GM12865 (cell line): ENCODE measurements at places on chromosomes 5 and 9.

GRCh38 chr5:91433861-91434260, 50.7 kb upstream of the ARRDC3 start:
- DNase-seq, result no peak

DNA sequence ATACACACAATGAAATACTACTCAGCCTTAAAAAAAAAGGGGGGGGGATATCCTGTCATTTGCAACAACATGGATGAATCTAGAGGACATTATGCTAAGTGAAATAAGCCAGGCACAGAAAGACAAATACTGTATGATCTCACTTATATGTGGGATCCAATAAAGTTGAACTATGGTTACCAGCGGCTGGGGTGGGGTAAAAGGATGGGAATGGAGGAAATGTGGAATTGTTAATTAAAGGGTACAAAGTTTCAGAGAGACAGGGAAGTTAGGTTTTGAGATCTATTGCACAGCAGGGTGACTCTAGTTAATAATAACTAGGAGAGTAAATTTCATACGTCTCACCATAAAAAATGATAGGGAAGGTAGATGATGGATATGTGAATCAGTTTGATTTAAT, 76.2 kb upstream of the ZNF608 start:
- no peak for DNase-seq

DNA sequence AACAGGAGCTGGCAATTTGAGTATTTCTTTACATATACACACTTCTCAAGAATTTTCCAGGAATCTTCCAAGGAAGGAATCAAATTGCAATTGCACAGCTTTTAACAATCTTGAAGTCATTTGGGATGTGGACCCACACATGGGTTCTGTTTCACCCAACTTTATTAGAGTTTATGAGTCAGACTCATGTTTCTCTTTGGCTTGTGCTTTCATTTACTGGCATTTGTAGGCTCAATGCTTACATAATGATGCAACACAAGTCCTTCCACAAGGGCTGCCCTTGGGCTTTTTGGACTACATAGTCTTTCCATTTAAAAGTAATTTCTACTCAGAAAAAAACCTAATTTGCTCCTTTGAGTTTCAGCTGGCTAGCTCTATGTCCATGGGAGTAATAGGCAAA, 4.6 kb upstream of the CDC37L1 start:
- DNase-seq, result no peak

DNA sequence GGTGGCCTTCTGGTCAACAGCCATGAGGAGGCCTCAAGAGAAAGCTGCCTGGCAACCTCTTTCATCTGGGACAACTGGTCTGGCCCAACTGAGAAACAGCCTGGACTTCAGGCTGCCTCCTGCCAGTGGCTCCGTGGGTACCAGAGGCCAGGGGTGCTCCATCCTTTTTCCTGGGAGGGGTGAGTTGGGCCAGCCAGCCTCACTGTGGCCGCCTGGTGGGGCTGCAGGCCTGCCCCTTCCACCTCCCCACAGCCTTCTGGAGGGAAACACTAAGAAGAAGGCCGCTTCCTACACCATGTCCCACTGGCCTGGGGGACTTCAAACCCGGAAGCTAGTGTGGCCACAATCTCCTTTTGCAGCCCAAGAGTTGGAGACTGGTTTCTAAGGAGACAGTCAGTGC, 13.8 kb upstream of the NKD2 start:
- no peak for DNase-seq

- no peak for DNase-seq
These were observed 99.6 kb upstream of the RAPGEF1 start for GRCh38 chr9:131839281-131840084.

- DNase-seq, result no peak
These were observed 80.8 kb downstream of the MAPKAP1 start for GRCh38 chr9:125626187-125626586.

GRCh38 chr9:304519-305185, 90.0 kb downstream of the DOCK8 start:
- DNase-seq, result no peak

DNA sequence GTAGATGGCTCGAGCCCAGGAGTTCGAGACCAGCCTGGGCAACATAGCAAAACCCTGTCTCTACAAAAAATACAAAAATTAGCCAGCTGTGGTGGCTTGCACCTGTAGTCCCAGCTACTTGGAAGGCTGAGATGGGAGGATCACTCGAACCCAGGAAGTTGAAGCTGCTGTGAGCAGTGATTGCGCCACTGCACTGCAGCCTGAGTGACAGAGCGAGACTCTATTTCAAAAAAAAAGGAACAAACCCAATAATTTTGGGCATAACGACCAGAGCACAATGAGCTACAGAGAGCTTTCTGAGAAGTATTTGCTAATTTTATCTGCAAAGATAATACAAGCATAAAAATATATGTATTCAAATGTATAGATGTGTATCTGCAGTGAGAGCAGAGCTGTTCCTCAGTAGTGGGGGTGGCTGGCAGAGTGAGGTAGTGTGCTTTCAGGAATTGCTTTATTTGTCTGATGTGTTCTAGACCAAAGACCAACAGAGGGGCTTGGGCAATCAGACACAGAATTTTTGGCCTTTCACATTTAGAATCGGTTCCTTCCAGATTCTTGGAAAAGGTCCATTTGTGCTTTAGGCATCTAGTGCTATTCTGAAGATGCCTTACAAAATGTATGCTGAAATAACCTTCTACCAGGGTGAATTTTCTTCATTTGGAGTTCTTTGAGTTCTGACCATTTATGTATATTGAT, 5.2 kb downstream of the DOCK8 start:
- DNase-seq, result no peak

GRCh38 chr9:114198249-114199040, 43.1 kb downstream of the COL27A1 start:
- no peak for DNase-seq
